Fibroblast of skin of left biceps (primary cell): ENCODE measurements at places on chromosomes 7 and 10.

DNA sequence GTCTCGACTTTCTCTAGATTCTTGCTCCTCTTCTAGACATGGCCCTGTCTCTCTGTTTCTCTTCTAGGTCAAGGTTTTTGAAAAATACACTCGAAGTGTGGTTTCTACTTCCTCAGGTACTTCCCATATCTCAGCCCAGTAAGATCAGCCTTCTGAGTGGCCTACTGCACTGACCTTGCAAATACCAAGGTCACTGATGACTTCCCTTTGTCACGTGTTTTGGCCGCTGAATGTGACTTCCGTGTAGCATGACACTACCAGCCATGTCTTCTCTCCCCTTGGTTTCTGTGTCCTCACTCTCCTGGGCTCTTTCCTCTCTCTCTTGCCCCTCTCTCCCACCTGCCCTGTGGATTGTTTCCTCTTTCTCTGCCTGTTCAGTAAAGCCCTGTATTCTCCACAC is 7.9 kb upstream of the WIPF3 start:
- DNase-seq, result no peak

GRCh38 chr10:63716016-63716580 is 194.9 kb downstream of the REEP3 start:
- no peak for DNase-seq

DNA sequence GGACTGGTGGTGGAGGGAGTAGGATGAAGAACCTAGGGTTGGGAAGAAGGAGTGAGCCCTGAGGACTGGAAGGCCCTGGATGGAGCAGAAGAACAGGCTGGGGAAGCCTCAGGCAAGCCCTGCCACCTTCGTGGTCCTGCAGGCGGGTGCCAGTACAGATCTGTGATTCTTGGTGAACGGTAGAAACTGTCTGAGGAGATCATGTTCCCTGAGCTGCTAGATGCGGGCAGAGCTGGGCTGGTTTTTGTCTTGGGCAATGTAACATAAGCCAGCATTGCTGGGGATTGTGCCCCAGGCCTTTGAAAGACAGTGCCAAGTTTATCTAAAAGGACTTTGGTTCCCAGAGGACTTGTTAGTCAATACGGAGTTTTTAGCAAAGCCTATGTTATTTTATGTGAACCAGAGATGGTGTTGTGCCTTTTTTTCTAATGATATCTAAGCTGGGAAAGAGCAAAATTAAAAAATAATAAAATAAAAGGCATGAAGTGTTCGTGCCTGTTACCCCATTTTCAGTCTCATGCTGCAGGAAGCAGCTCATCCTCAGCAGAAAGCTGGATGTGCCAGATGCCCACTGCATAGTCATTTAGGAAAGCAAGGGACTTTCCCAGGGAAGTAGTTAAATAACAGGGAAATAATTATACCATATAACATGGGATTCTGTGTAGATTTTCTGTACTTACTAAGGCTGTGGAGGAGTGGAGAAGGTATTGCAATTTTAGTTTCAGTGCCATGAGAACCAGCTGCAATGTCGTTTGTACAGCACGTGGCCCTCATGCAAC is 24.4 kb upstream of the FIGNL1 start:
- no peak for DNase-seq

GRCh38 chr10:110967009-110967630 is 47.7 kb downstream of the SHOC2 start:
- no peak for DNase-seq

DNA sequence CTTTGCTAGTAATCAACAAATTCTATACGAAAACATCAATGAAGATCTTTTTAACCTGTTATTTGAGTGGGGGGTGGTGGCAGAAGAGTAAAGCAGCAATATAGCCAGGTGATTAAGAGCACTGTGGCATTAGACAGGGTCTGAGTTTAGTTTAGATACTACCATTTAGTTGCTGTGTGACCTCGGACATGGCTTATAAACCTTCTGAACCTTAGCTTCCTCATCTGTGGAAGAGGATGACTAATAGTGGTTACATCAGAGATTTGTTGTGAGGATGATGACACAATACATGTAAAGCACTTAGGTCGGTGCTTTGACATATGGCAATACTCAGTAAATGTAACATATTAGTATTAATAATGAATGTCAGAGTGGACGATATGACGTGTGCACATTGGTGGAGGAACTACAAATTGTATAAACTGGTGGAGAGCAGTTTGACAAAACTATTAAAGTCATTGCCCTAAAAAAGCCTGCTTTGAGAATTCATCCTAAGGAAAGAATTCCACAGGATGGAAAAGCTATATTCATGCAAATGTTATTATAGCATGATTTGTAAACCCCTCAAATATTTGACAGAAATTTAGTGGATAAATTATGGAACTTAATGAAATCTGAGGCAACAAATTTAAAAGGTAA is 24.3 kb downstream of the SPAG6 start:
- DNase-seq, result no peak

- peak; percentile 16 for DNase-seq
Observed at GRCh38 chr10:78416031-78417011, 382.7 kb downstream of the RPS24 start.

DNA sequence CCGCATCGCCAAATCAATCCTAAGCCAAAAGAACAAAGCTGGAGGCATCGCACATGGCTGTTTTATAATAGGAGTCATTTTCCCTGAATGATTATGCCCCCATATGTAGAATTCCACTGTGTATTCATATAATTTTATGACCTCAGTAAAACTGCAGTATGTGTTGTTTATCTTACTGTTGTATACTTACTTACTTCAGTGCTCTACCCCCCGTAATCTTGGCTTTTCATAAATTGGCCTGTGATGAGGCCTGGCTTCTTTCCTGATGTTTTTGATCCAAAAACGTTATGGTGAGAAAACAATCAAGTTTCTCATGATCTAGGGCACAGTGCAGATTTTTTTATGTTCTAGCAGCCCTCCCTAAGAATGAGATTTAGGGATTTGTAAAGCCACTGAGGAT is 306.4 kb upstream of the FZD1 start:
- no peak for DNase-seq

- peak; percentile 88 for DNase-seq
Observed at GRCh38 chr7:84412161-84412969, 217.8 kb upstream of the SEMA3A start.

DNA sequence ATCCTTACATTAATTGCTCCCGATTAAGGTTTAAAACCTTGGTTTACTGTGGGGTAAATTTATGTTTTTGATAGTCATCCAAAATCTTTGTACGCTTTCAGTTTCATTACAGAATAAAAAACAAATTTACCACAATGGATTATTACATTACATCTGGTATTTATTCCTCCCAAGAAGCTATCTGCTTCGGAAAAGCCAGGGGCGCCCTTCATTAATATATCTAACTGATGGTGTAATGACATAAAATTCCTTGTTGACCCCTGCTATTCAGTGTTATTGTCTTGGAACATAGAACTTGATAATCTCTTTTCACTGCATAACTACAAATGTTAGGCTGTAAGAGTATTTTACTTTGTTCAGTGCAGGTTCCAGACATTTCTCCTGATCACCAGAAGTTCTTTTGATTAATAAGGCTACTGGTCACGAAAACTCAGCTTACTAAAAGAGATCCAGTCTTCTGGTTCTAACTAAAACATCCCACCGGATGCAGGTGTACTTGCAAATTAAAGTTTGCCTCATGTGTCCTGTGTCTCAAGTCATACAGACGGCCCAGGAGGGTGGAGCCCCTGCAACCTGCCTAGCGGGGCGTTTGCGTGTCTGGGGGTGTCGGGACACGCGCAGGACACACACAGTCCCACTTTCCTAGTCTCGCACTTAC is 581 bp upstream of the GLCCI1 start:
- no peak for DNase-seq

DNA sequence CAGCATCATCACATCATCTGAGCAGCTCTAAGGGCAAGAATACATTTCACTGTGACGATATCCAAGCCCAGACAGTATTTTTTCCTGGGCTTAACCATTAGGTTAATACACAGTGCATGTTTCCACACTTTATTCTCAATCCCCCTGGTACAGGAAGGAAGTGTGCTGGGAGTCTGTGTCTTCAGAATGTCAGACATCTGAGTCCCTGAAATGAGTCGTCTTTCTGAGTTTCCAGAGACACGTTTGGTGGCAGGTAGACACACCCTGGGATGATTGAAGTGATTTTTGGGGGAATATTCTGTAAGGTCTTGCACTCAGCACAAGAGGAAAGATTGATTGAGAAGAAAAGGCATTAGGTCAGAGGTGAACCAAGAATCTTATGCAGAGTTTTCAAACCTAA is 13.1 kb upstream of the SHH start:
- DNase-seq, result no peak

GRCh38 chr10:120727001-120727400 is 124.2 kb upstream of the WDR11 start:
- no peak for DNase-seq

DNA sequence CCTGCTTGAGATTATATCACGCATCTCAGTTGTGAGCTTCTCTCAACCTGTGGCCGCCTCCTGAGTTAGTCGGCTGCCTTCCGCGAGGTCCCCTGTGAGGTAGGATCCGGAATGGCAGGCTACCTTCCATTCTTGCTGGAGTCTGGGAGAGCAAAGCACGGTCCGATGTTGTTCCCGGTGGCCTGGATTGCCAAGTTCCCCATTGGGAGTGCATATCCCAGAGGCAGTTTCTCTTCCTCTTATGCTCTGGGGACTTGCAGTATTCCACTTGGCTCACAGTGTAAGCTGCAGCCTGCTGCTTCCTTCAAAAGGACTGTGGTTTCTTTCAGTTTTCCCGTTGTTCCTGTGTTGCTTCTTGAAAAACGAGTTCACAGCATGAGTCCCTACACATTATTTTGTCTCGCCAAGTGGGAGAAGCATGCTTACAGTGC is 225.4 kb upstream of the ZWINT start:
- no peak for DNase-seq

DNA sequence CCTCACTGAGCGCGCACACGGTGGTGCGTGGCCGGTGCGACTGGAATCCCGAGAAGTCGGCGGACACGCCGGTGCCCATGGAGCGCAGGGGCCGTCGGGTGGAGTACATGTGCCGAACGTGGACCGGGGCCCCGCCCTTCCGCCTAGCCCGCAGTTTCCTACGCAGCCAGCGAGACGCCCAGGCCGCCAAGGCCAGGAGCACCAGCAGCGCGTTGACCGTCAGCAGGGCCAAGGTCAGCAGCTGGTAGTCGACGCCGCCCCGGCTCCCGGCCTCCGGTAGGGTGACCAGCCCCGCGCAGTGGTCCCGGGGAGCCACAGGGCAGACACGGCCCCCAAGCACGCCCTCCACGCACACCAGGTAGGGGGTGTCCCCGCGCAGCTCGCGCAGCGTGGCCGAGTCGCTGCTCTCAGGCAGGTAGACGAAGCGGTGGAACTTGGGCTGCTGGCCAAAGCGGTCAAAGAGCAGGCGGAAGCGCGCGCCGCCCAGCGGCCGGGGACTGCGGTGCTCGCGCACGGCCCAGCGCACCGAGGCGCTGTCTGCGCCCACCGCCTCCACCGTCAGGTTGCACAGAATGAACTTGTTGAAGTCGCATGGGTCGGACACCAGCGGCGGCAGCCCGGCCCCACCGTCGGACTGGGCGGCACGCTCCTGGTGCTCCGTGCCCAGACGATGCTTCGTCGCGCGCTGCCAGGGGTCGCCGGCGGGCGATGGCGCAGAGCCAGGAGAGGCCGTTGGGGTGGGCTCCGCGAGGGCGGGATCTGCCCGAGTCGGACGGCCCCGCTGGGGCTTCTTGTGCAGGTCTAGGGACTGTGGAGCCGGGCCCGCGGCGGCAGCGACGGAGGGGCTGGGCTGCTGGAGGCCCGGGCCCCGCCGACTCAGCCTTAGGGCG is 2.2 kb downstream of the TRIL start:
- no peak for DNase-seq
